Activated T-helper 2 cell treated with anti-CD3 and anti-CD28 coated beads, Interferon-gamma antibody, Interleukin-2, Interleukin-4, amounts not matched to agents 10 μg/mL and 5 μg/mL and 100 μg/mL, durations not matched to agents 14 hours and 24 hours and 36 hours (primary cell): ENCODE measurements at places on chromosomes 6 and 20.

GRCh38 chr6:88914895-88915598 is 48.4 kb downstream of the RNGTT start:
- no peak for DNase-seq

- no peak for DNase-seq
Measured at GRCh38 chr20:59351157-59352040, 51.0 kb downstream of the EDN3 start.

- no peak for DNase-seq
Measured at GRCh38 chr6:167530951-167531350, 206.1 kb downstream of the TTLL2 start.

GRCh38 chr6:13831615-13832014 is 17.3 kb upstream of the MCUR1 start:
- DNase-seq, result no peak

DNA sequence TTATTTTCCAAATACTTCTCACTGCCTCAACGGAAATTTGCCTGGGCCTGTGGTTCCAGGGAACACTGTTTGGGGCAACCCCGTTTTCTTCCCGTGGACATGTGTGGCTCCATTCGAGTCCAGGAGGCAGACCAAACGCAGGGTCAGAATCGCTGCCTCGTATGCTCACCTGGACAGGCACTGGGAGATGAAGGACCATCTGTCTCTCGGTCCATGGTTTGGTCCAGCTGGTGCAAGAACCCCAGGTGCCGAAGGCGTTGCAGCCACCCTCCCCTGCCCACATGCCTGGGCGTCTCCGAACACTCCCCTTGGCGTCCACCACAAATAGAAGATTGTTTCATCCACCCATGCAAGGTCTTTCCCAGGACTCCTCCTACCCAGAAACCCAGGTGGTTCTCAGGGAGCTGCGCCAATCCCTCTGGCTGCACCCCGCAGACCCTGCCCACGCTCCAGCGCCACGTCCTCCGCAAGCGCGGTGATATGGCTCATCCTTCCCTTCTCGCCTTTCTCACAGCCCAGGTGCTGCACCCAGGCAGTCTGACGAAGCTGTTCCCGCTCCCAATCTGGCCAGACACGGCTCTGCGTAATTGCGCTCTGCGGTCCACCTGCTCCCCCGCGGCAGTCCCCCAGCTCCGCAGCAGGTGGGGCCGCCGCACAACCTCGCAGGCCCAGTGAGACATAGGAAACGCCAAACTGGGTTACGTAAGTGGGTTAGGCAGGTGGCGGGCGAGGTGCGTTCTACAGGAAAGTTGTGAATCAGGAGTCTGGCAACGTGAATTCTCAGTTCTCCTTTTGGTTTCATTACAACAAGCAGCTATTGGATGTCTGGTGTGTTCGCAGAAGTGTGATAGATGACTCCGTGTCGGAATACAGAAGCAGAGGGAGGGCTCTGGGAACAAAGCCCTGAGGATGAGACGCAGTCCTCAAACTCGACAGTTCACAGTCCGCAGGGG is 146.2 kb upstream of the ECI2 start:
- DNase-seq, result no peak

- DNase-seq, result no peak
Measured at GRCh38 chr20:49823152-49823847, 10.7 kb downstream of the SLC9A8 start.

- no peak for DNase-seq
Measured at GRCh38 chr20:7656687-7657467, 283.4 kb downstream of the HAO1 start.

GRCh38 chr20:44097521-44098255 is 89.3 kb downstream of the JPH2 start:
- no peak for DNase-seq

DNA sequence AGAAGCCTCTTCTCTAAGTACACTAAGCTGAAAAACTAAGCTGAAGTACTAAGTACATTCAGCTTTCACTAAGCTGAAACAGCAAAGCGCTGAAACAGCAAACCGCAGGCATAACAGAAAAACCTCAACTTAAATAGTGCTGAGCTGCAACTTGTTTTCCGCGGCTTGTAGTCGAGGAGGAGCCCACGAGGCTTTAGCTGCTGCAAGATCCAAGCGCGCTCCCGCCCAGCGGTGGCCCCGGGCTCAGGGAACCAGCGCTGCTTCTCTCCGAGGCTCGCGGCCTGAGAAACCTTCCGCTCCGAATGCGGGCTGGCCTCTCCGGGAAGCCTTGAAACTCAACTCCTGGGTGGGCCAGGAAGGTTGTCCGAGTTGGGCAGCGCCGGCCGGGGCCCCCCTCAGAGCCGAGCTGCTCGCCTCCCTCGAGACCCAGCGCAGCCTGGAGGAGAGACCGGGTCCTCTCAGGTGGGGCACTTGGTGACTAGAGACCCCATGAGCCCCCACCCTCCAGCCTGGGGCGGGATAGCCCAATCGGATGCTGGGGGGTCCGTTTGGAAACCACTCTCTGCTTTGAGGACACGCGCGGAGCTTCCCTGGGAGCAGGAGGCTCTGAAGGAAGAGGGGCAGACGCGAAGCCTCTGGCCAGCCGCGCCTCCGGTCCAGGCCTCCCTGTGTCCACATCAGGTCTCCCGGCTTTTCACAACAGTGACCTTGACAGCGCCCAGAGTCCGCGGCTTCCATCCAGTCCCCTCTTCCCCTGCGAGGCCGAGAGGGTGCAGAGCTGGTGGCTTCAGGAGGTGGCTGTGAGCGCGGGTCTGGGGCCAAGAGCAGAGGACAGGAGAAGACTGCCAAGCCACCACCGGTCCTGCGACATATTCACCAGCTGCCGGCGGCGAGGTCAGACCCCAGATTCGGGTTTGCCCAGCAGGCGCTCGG is 38.1 kb upstream of the HLA-E start:
- DNase-seq, result peak; percentile 65
